Activated CD4-positive, alpha-beta T cell treated with anti-CD3 and anti-CD28 coated beads, Interleukin-2, amount 10 ng/mL, durations not matched to agents 24 days and 14 days (primary cell): ENCODE measurements at places on chromosomes 5 and 9. TPM values are rescaled to one million over a fixed set of nuclear protein-coding genes. Genes with fewer than 3 reads are reported as not detected.
A peak's percentile ranks its signal among the peaks of the same experiment; 100 is the strongest.

The WDR38 gene
- total RNA-seq, result not detected in 2 replicates

- DNase-seq, result no peak
- no peak overlapping the region for H3K4me3 ChIP-seq
- no peaks in the 10 kb centered on the region for H3K4me1 ChIP-seq
- H3K36me3 ChIP-seq, result no peaks in the 10 kb centered on the region
- no peaks in the 10 kb centered on the region for H3K27me3 ChIP-seq
- H3K27ac ChIP-seq, result no peak overlapping the region
Measured at GRCh38 chr9:108073823-108074222, 584.3 kb upstream of the KLF4 start.

GRCh38 chr5:157059891-157060290, 975 bp upstream of the HAVCR1 start:
- H3K27ac ChIP-seq, result no peak overlapping the region
- H3K4me3 ChIP-seq, result no peak overlapping the region
- H3K4me1 ChIP-seq, result peaks cover 6% of the 10 kb centered on the region

The DAPK1 gene
- total RNA-seq, result 2.2 and 3.6 TPM in 2 replicates

The GLDC gene
- total RNA-seq, result 0.73 and 1.1 TPM in 2 replicates

- no peak overlapping the region for H3K4me3 ChIP-seq
- H3K36me3 ChIP-seq, result no peaks in the 10 kb centered on the region
- peaks cover 12% of the 10 kb centered on the region for H3K27me3 ChIP-seq
- peaks cover 60% of the 10 kb centered on the region for H3K4me1 ChIP-seq
Measured at GRCh38 chr5:134092875-134093274, 21.6 kb upstream of the TCF7 start.

DNA sequence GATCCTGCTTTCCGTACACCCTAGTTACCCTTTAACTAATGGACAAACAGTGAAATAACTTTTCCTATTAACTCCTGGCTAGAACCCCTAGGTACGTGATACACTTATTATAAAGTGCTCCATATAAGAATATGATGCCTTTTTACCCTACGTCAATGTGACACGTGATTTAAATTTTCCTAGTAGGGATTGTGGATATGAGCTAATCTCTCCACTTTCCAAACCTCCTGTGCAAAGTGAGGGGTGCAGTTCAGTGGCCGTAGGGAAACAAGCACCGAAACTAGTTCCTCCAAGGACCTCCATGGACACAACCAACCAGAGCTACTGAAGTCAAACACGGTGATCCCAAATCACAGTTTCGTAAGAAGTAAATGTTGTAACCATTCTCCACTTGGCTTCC, 19.3 kb downstream of the NFIB start:
- no peak overlapping the region for H3K27ac ChIP-seq
- H3K36me3 ChIP-seq, result no peaks in the 10 kb centered on the region
- no peak for DNase-seq
- no peak overlapping the region for H3K4me3 ChIP-seq
- no peaks in the 10 kb centered on the region for H3K4me1 ChIP-seq

The FGFR4 gene
- 1.6 and 2.4 TPM in 2 replicates for total RNA-seq

The GNA14 gene
- total RNA-seq, result not detected in 2 replicates

GRCh38 chr5:1479581-1480188, 34.4 kb upstream of the SLC6A3 start:
- no peaks in the 10 kb centered on the region for H3K4me1 ChIP-seq
- H3K27ac ChIP-seq, result no peak overlapping the region
- peak; percentile 76 for DNase-seq

DNA sequence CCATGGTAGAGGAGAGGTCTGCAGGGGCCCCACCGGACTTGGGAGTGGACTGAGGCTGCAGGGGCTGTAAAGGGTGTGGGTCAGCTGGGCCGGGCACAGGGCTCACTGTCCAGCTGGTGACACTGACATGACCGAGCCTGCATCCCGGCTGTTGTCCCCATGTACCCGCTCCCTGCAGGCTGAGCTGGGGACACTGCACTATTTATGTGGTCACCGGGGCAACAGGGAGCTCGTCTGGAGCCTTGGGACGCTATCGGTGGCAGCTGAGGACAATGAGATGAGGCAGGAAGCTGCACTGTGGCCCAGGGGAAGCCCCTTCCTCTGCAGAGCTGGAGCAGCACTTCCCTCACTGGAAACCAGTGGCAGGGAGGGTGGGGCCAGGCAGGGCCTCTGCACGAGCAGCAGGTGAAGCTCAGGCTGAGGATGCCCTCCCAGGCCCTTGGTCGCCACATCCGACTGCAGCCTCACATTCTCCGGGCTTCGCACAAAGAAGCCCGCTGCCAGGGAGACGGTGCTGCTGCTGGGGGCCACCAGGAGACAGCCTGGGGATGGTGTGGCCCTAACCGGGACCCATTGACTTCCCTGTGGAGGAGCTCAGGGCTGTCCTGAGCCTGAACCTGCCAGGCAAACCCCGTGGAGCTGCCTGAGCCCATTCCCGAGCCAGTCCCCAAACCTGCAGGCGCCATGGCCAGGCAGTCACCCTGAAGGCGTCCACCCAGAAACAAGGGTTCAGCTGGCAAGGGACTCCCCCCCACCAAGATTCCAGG, 26.4 kb downstream of the ZDHHC11B start:
- H3K4me1 ChIP-seq, result peaks cover 4% of the 10 kb centered on the region
- no peaks in the 10 kb centered on the region for H3K36me3 ChIP-seq
- no peak overlapping the region for H3K4me3 ChIP-seq
- no peaks in the 10 kb centered on the region for H3K27me3 ChIP-seq
- no peak overlapping the region for H3K27ac ChIP-seq

GRCh38 chr9:125963932-125964331, 216.8 kb downstream of the PBX3 start:
- no peaks in the 10 kb centered on the region for H3K27me3 ChIP-seq
- no peak overlapping the region for H3K4me3 ChIP-seq
- H3K27ac ChIP-seq, result no peak overlapping the region
- no peaks in the 10 kb centered on the region for H3K36me3 ChIP-seq

The DRD1 gene
- 0.07 TPM in 1 of 2 replicates, not detected in the other for total RNA-seq

GRCh38 chr5:104734046-104734445, 1171.5 kb upstream of the NUDT12 start:
- H3K4me3 ChIP-seq, result no peak overlapping the region
- DNase-seq, result no peak
- H3K27ac ChIP-seq, result no peak overlapping the region
- H3K36me3 ChIP-seq, result no peaks in the 10 kb centered on the region
- H3K4me1 ChIP-seq, result no peaks in the 10 kb centered on the region
- no peaks in the 10 kb centered on the region for H3K27me3 ChIP-seq

The SPARC gene
- total RNA-seq, result not detected in 2 replicates

The ACTBL2 gene
- not detected in 2 replicates for total RNA-seq

DNA sequence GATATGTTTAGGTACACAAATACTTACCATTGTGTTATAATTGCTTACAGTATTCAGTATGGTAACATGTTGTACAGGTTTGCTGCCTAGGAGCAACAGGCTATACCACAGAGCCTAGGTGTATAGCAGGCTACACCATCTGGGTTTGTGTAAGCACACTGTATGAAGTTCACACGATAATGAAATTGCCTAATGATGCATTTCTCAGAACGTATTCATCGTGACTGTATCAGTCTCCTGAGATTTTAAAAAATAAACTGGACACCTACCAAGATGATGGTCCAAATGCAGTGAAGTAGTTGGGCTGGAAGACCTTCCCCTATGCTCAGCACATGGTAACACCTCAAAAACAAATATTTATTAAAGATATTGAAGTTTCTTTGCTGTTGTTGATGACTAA, 103.3 kb upstream of the NFIB start:
- no peak overlapping the region for H3K4me3 ChIP-seq
- no peaks in the 10 kb centered on the region for H3K4me1 ChIP-seq
- H3K27ac ChIP-seq, result no peak overlapping the region

GRCh38 chr9:19162956-19163355, 35.7 kb upstream of the PLIN2 start:
- no peaks in the 10 kb centered on the region for H3K27me3 ChIP-seq
- H3K36me3 ChIP-seq, result no peaks in the 10 kb centered on the region
- H3K27ac ChIP-seq, result no peak overlapping the region
- peaks cover 22% of the 10 kb centered on the region for H3K4me1 ChIP-seq
- H3K4me3 ChIP-seq, result no peak overlapping the region

DNA sequence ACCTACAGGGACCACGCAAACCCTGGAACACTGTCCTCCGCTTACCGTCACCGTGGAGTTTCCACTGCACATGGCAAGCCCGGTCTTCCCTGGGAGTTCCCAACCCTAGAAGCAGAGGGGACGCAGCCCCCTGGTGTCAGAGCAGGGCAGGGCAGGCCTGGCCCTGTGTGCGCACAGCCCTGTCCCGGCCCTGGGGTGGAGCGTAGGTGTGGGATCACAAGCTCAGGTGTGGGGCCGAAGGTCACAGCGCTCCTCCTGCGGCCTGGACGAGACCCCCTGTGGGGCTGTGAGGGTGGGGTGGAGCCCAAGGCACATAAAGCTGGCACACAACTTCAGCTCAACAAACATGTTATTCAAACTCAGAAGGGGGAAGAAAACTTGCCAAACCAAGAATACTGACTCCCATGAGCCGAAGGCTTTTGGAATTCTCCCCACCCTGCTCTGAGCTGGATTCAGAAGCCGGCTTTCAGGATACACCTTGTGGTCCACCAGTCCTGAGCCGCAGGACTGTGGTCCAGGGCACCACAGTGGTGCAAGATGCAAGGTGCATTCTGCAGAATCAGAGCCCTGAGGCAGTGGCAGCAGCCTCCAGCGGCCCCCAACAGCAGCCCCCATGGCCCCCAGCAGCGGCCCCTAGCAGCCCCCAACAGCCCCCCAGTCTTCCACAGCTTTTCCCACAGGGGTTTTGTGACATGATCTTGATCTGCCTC, 11.8 kb upstream of the EXOC3 start:
- H3K4me3 ChIP-seq, result no peak overlapping the region
- H3K27me3 ChIP-seq, result no peaks in the 10 kb centered on the region
